T follicular helper cell (primary cell): ENCODE measurements at places on chromosomes 12 and 14.

GRCh38 chr12:67671419-67671818, 22.9 kb downstream of the DYRK2 start:
- no peak for DNase-seq

GRCh38 chr12:22541496-22542155, 2.7 kb downstream of the C2CD5 start:
- no peak for DNase-seq

- no peak for DNase-seq
Observed at GRCh38 chr12:44771485-44772021, 104.6 kb downstream of the NELL2 start.

GRCh38 chr12:66273147-66273546, 29.1 kb upstream of the HELB start:
- DNase-seq: no peak

GRCh38 chr12:29255042-29255441, 106.0 kb downstream of the FAR2 start:
- no peak for DNase-seq

DNA sequence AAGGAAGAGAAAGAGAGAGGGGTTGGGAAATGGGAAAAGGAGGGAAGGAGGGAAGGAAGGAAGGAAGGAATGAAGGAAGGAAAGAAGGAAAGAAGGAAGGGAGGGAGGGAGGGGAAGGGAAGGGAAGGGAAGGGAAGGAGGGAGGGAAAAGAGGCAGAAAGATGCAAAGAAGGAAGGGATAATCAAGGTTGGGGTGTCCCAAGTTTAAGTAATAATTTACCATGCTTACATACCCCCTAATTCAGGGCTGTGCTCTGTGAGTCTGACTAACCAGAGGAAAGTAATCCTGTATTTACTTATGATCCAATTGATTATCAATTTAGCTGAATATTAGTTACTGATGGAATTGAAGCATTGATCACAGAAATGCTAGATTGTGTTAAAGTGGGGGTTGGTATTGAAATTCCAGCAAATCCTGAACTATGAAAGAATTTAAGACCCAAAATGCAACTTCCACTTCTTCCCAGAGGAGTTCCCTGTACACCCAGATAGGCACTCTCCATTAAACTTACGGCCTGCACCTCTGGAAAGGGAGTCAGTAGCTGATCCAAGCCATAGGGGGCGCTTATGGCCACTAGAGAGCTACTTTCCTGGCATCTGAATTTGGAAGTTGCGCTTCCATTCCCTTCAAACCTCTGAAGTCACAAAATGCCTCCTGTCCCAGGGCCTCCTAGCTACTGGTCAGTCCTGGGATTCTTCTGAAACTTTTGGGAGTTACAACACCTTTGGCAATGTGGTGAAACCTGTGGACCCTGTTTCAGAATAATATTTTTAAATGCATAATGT, 162.7 kb upstream of the PWP1 start:
- DNase-seq: no peak

DNA sequence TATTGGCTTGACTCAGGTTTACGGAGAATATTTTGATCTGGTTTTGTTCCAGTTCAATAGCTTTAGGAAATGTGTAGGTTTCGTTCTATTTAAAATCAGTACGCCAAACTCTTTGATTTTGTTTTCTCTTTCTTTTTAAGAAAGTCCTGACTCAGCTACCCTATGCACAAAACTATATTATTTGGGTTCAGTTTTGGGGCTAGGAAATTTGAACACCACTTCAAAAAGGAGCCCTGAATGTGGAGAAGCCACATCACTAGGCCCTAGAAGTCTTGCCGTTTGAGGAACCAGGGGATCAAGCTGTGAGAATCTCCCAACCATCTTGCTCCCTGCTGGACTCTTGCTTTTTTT, 168.2 kb upstream of the BCL2L14 start:
- DNase-seq: no peak

DNA sequence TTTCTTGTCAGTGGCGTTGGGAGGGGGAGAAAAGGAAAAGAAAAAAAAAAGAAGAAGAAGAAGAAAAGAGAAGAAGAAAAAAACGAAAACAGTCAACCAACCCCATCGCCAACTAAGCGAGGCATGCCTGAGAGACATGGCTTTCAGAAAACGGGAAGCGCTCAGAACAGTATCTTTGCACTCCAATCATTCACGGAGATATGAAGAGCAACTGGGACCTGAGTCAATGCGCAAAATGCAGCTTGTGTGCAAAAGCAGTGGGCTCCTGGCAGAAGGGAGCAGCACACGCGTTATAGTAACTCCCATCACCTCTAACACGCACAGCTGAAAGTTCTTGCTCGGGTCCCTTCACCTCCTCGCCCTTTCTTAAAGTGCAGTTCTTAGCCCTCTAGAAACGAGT, 1.9 kb downstream of the ASCL1 start:
- no peak for DNase-seq

- DNase-seq: no peak
Observed at GRCh38 chr14:50882932-50883826, 11.3 kb downstream of the ABHD12B start.

GRCh38 chr14:53563628-53564027, 393.0 kb downstream of the BMP4 start:
- DNase-seq: no peak

GRCh38 chr14:100708425-100709288, 18.0 kb upstream of the DLK1 start:
- no peak for DNase-seq

- DNase-seq: peak; percentile 83
Observed at GRCh38 chr14:91246051-91246852, 1.7 kb upstream of the GPR68 start.

- no peak for DNase-seq
Observed at GRCh38 chr12:116564080-116564479, 4.9 kb downstream of the MAP1LC3B2 start.

DNA sequence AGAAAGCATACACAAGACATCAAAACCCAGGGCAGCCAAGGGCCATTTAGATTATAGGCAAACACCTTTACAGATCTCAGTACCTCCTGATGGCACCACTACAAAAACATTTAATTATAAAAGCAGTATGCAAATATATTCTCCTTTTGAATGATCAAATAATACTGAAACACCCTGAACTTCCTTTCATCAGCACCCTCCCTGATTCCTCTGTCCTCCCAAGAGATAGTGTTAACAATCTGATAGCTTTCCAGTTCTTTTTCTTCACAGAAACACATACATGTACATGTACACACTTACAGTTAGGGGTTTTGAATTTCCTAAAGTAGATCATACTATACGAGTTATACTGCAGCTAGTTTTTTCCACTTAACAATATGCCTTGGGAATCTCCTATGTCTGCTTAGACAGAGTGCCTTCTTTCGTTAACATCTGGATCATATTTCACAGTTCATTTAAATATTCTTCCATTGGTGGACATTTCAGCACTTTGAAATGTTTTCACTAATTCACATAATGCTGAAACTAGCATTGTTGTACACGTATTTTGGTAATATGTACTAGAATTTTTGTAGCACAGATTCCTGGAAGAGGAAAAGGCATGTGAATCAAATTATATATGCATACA, 35.2 kb downstream of the TDG start:
- DNase-seq: no peak
